ENCODE measurements at places on chromosomes 6 and 20. TPM values are rescaled to one million over a fixed set of nuclear protein-coding genes. Genes with fewer than 3 reads are reported as not detected.

HNF4A gene
- total RNA-seq, result 0.05 TPM

- no peak for DNase-seq
Observed at GRCh38 chr20:3371754-3372153, 35.7 kb downstream of the DNAAF9 start.

DNA sequence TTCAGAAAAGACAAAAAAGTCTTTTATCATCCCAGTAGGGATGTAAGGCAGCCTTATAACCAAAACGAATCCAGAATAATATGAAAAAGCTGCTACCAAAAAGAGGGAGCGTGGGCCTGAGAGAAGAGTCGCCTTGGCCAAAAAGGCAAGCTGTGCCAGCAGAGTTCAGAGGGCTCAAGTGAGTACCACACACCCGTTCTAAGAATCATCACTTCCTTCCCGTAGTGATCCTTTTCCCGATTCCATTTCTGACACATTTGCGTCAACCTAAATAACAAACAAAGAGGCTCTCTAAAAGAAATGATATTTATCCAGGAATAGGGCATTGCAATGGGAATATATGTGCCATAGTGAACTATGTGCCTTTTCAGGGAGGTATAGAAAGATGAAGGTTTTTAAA is 3.8 kb upstream of the TMEM181 start:
- no peak for DNase-seq

DNA sequence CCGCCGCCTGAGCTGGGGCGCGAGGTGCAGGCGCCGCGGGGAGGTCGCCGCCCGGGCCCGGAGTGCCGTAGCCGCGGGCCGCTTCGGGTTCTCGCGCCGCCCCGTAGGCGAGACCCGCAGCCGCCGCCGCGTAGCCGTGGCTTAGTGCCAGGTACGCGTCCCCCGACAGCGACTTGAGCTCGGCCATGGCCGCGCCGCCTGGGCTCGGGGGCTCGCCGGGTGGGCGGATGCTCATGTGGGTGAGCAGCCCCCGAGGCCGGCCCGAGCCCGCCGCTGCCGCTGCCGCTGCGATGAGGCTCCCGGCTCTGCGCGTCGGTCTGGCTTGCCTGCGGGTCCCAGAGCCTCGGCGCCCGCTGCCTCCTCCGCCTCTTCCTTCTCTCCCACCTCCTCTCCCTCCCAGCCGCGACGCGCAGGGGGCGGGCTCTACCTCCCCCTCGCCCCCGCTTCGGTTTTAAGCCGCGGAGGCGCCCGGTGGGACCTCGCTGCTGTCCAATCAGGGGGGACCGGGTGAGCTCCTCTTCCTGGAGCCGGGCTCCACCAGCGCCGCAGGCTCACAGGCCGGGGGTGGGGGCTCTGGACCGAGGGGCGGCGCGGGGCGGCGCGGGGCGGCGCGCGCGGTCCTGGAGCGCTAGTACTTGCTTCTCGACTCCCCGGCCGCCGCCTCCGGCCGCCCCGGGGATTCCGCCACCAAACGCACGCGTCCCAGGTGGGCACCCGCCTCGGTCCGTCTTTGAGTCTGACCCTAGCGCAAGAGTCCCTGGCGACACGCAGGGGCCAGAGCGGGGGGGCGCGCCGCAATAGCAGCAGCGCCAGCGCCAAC is at the start of gene BHLHE23:
Gene BHLHE23 (minus strand): TSS at position 425 of the 820 bp plus-strand sequence. CDS start 190 bp downstream, at position 235.
- DNase-seq, result no peak

Data from thymus (tissue), 14 donors.